ENCODE measurements at places on chromosomes 5 and 9. TPM values are rescaled to one million over a fixed set of nuclear protein-coding genes. Genes with fewer than 3 reads are reported as not detected.

The HMMR gene
- total RNA-seq, result 54.8 TPM

The SPINK5 gene
- 4.5 TPM for total RNA-seq

The SLC34A3 gene
- total RNA-seq, result not detected

The PCDHGA7 gene
- 4.4 TPM for total RNA-seq

The LECT2 gene
- not detected for total RNA-seq

The RANBP17 gene
- total RNA-seq, result 53.1 TPM

The GPX8 gene
- total RNA-seq, result 64.4 TPM

The ADGRD2 gene
- total RNA-seq, result 0.45 TPM

The UNC5A gene
- 3.9 TPM for total RNA-seq

DNA sequence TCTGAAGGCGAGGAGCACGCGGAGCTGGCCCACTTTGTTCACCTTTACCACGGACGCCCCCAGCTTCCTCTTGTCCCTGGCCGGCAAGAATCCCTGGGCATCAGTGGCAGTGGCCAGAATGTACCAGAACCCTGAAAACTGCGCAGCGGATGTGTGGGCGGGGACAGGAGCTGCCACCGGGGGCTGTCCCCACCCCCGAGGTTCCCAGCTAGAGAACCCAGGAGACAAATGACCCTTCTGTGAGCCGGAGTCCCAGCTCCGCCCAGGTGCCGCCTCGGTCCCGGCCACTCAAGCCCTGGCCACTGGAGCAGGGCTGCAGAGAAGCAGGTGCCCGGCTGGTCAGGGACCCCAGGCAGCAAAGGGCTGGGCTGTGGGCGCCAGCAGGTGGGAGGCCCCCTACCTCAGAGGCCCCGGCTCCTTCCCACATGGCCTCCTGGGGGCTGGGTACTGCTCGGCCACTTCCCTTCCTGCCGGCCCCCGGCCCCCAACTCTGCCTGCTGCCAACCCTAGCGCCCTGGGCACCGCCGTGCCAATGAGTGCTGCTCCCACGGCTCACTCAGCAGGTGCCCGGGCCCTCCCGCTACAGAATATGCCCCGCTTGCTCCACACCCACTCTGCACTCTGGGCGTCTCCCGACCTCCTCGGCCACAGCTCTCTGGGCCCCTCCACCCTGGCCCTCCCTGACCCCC is 713 bp downstream of the LCN10 start:
- no peak for DNase-seq

GRCh38 chr9:27280860-27281259 is 16.1 kb downstream of the EQTN start:
- no peak for DNase-seq

DNA sequence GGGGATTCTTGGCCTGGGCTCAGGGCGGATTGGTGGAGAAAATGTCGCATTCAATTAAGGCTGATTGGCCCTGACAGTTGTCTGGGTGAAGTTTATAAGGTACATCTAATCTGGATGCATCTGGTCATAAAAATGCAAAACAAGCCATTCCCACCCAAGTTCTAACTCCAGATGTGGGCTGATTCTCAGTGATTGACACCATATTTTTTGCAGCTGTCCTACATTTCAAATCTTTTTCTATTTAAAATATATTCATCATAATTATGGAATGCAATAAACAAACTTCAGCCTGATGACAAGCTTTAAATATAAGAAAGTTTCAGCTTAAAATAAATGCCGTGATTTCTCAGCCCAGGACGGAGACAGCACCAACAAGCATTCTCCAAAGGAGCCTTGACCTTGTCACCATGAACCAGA is 146.4 kb upstream of the SMIM23 start:
- DNase-seq, result no peak

DNA sequence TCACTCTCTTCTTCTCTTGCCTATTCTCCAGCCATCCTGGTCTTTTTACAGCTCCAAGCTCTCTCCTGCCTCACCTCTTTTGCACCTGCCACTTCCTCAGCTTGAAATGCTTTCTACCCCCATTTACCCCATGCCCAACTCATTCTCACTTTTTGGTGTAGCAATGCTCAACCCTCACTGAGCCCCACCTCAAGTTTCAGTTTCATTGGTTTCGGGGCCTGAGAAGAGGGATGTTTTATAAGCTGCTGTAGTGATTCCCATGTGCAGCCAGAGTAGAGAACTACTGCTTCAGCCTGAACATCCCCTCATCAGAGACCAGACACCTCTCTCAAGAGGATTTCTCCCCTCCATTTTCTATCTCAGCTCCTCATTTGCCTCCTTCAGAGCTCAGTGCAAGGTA is 45.2 kb upstream of the FYB1 start:
- DNase-seq, result no peak

- DNase-seq, result peak; percentile 89
Measured at GRCh38 chr5:141182248-141182647, at the start of gene PCDHB16. Gene PCDHB16, plus strand, starts transcription at chr5:141182387. Its CDS starts 173 bp downstream, at chr5:141182560.

GRCh38 chr5:1975898-1976765 is 93.4 kb upstream of the IRX4 start:
- no peak for DNase-seq

DNA sequence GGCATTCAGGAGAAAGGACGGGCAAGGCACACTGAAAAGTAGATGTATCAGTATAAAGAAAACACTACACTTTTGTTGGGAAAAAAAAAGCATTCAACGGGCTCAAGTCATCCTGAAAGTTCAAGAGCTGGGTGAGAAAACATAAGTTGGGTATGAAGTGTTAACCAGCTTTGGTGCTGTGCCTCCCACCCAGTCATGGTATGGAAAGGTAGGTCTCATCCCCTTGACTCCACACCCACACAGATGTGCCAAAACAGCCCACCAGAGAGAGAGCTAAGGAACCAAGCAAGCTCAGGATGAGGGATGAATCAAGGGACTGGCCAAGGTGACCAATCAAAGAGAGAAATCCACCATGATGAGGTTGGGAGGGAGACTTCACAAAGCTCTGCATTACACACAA is 54.7 kb downstream of the ESM1 start:
- no peak for DNase-seq

- DNase-seq, result no peak
Measured at GRCh38 chr5:177178733-177179304, 45.2 kb downstream of the NSD1 start.

DNA sequence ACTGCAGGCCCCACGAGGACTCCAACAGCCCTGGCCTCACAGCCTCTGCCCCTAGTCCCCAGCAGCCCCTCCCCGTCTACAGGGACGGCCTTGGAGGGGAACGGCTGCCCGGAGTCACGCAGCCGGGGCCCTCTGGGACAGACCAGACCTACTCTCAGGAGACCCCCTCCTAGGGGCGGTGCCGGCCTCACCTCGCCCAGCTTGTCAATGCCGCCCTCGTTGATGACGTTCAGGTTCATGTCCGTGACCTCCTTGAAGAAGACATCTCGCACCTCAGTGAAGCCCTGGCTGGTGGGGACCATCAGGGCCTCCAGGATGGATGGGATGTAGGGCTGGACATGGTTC is 58.6 kb downstream of the LRSAM1 start:
- no peak for DNase-seq

DNA sequence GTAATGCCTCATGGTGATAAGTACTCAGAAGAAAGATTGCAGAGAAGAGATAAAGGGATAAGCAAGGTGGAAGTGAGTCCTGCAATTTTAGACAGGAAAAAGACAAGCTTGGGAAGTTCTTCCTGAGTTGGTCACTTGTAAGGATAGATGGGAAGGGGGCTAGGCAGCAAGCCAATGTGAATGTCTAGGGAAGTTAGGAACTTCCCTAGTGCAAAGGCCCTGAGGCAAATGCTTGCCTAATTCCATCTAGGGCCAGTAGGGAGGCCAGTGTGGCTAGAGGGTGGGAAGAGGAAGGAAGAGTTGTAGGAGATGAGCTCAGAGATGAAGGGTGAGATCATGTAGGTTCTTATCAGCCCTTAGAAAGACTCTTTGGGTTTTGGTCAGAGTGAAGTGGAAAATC is 206.6 kb downstream of the MAT2B start:
- DNase-seq, result no peak

DNA sequence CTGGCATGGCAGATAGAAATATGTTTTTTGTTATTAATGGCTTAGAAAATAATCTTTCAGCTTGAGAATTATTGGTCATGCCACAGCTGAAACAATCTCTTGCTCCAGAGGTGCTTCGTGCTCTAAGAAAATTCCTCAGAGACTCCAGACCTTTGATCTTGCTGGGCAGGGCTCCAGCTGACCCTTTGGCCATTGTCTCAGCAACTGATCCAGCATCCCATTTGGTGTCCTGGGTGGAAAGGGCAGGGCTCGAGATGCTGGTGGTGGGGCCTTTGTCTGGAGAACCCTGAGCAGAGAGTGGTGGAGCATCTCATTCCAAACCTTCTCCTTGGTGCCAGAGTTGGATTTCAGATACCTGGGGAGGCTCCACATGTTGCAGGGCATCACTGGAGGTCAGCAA is 43.2 kb upstream of the PIK3R1 start:
- DNase-seq, result no peak

DNA sequence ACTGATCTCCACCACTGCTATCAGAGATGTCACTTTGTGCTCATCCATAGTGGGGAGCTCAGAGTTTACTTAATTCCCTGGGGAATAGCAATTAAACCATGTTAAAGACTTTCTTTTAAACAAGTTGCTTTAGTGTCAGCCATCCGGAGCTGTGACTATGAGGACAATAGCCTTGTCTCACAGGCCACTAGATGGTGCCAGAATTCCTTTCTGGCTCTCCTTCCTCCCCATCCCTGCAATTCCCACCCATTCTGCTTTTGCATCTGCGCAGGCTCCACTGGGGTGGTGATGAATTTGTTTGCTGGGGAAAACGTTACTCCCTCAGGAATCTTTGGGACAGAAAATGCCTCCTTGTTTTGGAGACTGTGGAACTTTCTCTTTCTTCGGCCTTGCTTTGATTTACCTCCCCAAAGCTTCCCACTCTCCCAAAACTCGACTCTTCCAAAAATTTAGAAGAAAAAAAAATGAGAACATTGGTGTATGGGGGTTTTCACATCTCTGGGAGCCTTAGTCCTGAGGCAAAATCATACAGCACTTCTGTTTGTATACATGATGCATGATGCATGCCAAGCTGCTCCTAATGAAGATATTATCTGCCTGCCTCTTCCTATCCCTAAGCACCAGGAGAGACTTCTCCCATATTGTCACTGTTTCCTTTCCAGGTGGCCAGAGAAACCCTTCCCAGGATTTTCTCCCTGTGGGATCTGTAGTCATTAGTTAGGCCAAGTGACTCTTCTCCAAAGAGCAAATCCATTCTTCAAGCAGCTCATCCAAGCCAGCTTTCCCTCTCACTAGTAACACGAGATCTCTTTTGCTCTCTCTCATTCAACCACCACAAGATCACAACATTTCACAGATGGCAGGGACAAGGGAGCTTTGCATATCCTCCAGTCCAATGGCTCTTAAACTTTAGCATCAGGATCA is 466.1 kb downstream of the TLR4 start:
- DNase-seq, result peak; percentile 82

GRCh38 chr9:127987103-127987614 is 6.4 kb upstream of the EEIG1 start:
- DNase-seq, result no peak

DNA sequence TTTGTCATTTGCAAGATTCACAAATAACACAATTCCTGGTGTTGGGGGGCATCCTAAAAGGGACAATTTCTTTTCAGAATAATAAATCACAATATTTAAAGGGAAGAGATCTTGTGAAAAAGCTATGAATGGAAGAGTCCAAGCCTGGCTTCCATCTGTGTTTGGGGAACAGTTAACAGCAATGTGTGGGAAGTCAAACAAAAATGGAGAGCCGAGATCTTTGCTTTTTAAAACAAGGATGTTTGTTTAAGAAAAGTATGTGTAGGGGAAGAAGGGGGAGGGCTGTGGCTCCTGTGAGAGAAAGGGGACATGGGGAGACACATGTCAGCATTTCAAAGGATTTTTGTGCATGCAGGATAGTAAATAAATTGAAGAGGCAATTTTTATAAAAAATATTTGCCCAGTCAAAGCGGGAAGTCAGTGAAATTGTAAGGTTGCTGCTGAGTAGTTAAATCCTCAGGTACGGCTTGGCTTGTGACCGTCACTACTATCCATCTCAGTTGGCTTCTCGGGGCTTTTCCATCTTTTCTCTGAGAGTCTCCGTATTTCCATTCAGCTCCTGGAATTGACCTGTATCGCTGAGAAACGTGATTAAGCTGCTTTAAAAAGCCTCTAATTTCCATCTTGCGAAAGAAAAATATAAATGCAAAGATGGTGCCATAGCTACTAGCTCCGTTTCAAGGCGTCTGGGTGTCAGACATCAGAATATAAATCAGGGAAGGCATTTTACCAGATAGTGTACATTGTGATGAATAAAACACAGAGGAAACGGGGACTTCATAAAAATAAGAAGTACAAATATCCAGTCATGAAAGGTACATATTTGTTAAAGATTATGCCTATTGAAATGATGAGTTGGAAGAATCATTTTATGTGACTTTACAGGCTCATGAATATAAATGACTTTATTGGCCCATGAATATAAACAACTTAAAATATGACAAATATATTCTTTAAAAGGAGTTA is 52.9 kb upstream of the VCAN start:
- DNase-seq, result peak; percentile 15

GRCh38 chr9:133621725-133622267 is 12.6 kb upstream of the FAM163B start:
- no peak for DNase-seq

DNA sequence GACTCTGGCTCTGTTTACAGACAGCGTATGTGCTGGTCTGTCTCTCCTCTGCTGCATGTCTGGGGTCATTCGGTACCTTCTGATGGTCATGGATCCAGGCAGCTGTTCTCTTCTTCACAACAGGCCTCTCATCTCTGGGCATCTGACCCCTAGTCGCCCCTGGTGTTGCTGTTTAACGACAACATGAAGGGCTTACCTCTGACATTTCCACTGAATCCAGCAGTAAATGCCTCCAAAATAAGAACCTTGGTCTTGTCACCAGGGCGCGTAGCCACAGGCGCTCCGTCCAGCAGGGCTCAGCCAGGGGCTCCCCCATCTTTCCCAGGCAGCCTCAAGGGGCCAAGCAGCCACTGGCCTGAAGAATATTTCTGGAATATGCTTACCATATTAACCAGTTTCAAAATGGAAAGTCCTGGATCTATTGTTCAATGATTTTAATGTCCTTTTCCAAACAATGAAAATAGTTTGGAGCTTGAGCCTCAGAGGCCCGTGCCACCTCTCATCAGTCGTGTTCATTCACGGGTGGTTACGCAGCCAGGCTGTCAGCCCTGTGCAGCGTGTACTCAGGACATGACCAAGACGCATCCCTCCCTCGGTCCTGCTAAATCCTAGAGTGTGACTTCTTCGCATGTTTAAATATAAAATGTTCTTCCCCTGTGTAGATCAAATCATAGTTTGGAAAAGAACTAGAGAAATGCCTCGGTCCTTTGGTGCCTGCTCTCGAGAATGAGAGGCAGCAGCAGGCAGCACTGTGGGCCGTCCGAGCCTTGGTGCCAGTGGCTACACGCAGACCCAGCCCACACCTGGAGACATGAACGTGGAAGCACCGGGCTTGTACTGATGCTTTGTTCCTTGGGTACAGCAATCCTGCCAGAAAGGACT is 30.1 kb upstream of the LRRC14B start:
- no peak for DNase-seq
